Bronchus fibroblast of lung (primary cell): ENCODE measurements at places on chromosomes 6 and 20. TPM values are rescaled to one million over a fixed set of nuclear protein-coding genes. Genes with fewer than 3 reads are reported as not detected.

Gene MLN
- not detected in 2 replicates for total RNA-seq

Gene PNLDC1
- total RNA-seq: not detected in 2 replicates

Gene TMEM244
- total RNA-seq: not detected in 2 replicates

Gene PROKR2
- not detected in 2 replicates for total RNA-seq

Gene C20orf204
- total RNA-seq: 0.15 TPM in 1 of 2 replicates, not detected in the other

Gene CALHM6
- 1.8 and 2.2 TPM in 2 replicates for total RNA-seq

Gene POM121L2
- total RNA-seq: not detected in 2 replicates

Gene RPS6KA2
- 44.2 and 49.3 TPM in 2 replicates for total RNA-seq

Gene OR2J3
- not detected in 2 replicates for total RNA-seq

Gene WFDC10B
- not detected in 2 replicates for total RNA-seq

Gene SLC16A10
- under 0.01 TPM in 2 replicates for total RNA-seq

Gene CFAP206
- total RNA-seq: 0.15 and 0.17 TPM in 2 replicates

Gene BTNL2
- not detected in 2 replicates for total RNA-seq

Gene GRIK2
- total RNA-seq: 0.15 and 0.17 TPM in 2 replicates

Gene UST
- 7.1 and 8.0 TPM in 2 replicates for total RNA-seq

Gene PXT1
- not detected in 2 replicates for total RNA-seq

Gene PKIB
- 0.59 and 1.7 TPM in 2 replicates for total RNA-seq

Gene LINC00237
- total RNA-seq: not detected in 2 replicates

Gene PPP1R18
- 58.6 and 62.5 TPM in 2 replicates for total RNA-seq

Gene GGTLC1
- total RNA-seq: not detected in 2 replicates

Gene PRSS16
- total RNA-seq: not detected in 2 replicates

Gene NEDD9
- 3.4 and 3.7 TPM in 2 replicates for total RNA-seq

Gene EFCAB8
- total RNA-seq: under 0.01 TPM in 1 of 2 replicates, not detected in the other

Gene TUBB
- 2,052 and 2,194 TPM in 2 replicates for total RNA-seq

Gene LY86
- not detected in 2 replicates for total RNA-seq

Gene POU5F1
- total RNA-seq: not detected in 2 replicates

Gene KCNB1
- total RNA-seq: not detected in 2 replicates

Gene SIRPG
- not detected in 2 replicates for total RNA-seq

Gene CDSN
- total RNA-seq: not detected in 2 replicates

Gene ANKRD66
- total RNA-seq: not detected in 2 replicates

Gene SLC2A4RG
- 88.3 and 91.0 TPM in 2 replicates for total RNA-seq

Gene PHACTR3
- not detected in 2 replicates for total RNA-seq

Gene FNDC1
- total RNA-seq: 0.15 and 0.17 TPM in 2 replicates

Gene GUCA1A
- 1.6 and 1.8 TPM in 2 replicates for total RNA-seq

Gene SMPD2
- 7.6 and 11.6 TPM in 2 replicates for total RNA-seq

Gene SEL1L2
- not detected in 2 replicates for total RNA-seq

Gene DHX35
- 5.5 and 6.9 TPM in 2 replicates for total RNA-seq

Gene SRMS
- not detected in 2 replicates for total RNA-seq

Gene RIMS1
- under 0.01 and 0.45 TPM in 2 replicates for total RNA-seq

Gene CST7
- not detected in 2 replicates for total RNA-seq

Gene HLA-DQA1
- total RNA-seq: not detected in 2 replicates

Gene FLRT3
- 1.5 TPM in 2 replicates for total RNA-seq

Gene GPR63
- total RNA-seq: 0.74 and 1.0 TPM in 2 replicates

Gene SOX12
- total RNA-seq: 16.0 and 16.1 TPM in 2 replicates

Gene CNKSR3
- total RNA-seq: 6.8 and 9.4 TPM in 2 replicates
